ENCODE measurements at places on chromosomes 2 and 18.
A peak's percentile ranks its signal among the peaks of the same experiment; 100 is the strongest.

DNA sequence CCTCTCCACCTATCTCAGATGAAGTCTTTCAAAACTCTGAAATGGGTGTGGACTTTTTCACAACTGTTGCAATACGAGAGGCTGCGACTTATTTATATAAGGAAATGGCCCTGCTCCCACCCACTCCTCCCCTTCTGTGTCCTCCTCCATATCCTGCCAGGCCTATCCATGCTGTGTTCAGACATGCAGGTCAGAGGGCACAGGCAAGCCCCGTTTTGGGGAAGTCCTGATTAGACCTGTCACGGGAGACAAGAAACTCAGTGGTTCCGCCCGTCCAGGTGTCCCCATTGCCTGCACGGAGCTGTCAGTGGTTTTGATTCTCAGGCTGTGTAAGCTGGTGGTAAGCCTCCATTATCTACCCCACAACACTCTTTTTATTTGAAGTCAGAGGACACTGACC, 99.6 kb upstream of the MGAT5 start:
- DNase-seq: peak; percentile 92

DNA sequence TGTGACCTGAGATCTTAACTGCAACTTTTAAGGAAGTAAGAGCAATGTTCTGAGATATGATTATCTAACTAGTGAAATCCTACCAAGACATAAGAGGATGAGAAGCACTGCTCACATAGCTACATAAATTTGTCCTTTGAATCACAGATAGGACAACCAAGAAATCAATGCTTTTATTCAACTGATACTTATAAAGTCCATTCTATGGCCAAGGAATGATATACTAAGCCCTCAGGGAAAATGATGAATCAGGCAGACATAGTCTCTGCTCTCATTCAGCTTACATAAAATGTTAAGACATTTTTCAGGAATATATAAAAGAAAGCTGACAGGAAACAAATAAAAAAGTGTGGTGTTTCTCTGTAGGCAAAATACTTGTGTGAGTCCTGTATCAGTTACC, 39.1 kb downstream of the PGAP1 start:
- DNase-seq: no peak

DNA sequence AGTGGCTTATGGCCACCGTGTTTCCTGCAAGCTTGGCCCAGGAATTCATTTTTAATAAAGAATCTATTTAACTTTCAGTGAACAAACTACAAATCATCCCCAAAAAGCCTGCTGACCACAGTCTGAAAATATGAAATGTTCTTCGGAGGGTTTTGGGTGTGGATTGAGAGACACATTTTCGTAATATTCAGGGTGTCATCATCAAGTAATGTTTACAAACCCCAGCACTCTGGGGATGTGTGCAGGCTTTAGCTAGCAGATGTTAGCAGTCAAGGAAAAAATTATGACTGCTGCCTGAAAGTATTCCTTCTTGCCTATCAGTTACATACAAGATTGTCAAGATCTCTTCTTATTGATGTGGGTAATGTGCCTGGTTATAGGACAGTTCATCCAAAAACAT, 143.9 kb upstream of the FN1 start:
- DNase-seq: peak; percentile 68

DNA sequence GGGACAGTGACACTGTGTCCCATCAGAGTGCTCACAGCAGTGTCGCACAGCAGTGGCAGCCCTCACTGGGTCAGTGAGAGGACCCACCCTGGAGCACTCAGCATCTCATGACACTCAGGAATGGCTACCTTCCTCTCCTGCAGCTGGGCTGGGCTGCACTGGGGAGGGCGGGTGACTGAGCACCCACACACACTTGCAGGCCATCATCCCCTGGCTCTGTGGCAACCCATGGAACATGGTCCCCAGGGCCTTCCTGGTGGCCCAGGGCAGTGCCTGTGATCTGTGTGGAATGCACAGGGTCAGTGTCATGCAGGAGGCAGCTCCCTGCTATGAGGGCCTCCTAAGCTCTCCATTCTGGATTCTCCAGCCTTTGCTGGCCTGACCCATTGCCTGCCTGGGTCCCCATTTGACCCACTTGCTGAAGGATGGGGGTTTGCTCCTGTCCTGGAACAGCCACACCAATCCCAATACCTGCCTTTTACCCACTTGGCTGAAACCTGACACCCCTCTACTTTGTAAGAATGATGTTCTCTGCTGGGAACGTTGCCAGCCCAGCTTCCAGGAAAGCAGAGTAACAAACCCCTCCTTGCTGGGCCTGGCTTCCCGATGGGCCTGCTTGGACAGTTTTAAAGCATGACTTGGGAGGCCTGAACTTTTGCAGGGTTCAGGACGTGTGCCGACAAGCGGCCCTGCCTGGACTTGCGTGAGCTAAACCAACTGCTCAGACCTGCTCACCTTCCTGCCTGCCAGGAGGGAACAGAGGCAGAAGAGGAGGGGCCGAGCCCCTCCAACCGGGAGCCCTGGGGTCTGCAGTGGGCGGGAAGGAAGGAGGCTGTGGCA, 13.7 kb downstream of the HS6ST1 start:
- DNase-seq: peak; percentile 13

- peak; percentile 92 for DNase-seq
These were observed at the start of gene RAPH1 for GRCh38 chr2:203535078-203535783. Gene RAPH1, minus strand, starts transcription at chr2:203535301. Its CDS starts 39,948 bp downstream, at chr2:203495353.

DNA sequence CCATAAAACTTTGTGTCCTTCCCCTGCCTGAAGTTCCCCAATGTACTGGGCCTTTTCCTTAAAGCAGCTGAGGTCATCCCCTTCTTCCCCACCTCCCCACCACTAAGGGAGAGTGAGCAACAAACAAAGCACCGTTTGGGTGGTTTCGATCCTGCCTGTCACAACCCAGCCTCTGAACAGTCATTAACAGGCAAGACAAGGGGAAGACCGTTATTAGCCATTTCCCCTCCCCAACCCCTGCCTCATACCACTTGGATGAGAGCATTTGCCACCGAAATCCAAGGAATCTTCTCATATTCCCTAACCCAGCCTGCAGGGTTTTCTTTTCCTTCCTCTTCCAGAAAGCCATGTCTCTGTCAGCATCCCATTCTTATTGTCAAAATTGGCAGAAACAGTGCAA, 65.6 kb downstream of the STRADB start:
- no peak for DNase-seq

DNA sequence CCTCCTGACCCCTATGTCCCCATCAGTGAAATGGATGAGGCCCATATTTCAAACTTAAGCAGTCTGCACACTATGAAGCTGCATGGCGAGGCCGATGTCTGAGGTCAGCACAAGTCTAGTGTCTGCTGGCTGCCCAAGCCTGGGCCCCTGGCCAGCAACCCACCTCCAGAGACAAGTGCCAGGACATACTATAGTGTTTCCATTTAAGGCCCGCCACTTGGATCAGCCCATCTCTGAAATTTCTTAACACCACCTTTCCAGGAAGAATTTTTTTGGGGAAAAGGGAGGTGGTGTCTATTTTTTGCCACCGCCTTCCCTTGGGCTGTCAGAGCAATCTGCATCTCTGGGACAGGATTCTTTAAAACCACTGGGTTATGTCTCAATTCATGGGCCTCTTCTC, 1.8 kb downstream of the ACVR1 start:
- no peak for DNase-seq

DNA sequence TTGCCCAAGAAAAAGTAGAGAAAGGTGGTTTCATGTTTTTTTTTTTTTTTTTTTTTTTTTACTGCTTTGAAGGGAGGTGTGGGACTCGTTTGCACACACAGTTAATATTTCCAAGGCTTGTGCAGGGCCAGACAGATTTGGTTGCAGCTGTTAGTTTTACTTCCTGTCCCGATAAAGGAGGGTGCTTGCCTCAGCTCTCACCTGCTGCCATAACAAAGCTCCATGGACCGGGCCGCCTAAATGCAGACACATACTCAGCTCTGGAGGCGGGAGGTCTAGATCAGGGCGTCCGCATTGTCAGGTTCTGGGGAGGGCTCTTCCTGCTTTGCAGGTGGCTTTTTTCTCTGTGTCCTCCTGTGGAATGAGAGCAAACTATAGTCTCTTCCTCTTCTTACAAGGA, 69.9 kb downstream of the ODC1 start:
- no peak for DNase-seq

DNA sequence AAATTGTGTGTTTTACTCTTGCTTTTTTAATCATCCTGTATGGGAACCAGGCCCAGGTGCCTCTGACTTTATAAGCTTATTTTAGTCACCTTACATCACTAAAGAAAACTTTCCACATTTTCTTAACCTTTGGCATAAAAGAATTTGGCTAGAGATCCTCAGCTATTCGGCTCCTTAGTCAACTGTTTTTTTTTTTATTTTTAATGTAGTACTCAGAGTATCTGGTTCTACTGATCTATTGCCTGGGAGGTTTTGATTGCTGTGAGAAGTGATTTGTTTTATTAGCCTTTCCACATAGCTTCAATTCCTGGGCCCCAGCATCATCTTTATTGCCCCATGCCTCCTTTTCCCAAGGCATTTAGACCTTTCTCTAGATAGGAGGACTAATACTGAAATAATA, 121.0 kb downstream of the MYO1B start:
- DNase-seq: no peak

GRCh38 chr18:63297687-63298399, 21.7 kb downstream of the BCL2 start:
- no peak for DNase-seq

- no peak for DNase-seq
These were observed 381.1 kb downstream of the PIK3C3 start for GRCh38 chr18:42336139-42336538.

DNA sequence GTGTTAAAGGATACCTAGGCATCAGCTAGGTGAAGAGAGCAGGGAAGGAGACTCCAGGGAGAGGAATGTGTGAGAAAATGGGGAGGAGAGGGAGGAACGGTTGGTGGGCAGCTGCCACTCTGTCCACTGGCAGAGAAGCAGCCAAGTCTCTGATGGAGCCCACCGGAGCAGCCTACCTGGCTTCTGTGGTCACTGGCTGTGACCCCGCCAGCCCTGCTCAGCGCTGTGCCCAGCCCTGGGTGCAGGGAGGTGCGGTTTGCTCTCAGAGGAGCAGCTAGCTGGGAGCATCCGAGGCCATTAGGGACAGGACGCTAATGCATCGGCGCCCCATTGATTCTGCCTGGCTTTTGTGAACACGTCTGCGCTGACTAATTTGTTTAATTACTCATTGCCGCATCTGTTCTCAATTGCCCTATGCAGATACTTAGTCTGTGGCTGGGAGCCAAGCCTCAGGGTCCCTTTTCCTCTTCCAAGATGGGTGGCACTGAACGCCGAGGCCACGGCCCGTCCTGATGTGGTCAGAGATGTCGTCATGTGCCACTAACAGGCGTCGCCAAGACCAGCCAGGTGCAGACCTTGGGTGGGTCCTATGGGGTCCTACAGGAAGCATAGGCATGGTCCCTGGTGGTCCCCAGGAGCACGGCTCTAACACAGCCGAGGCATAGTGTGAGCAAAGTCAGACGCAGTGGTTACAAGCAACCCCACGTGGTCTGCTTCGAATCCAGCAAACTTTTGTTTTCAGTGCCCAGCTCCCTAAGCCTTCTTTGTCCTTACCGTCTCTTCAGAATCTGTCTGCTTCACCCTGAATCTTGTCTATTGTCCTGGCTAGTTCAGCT, 82.0 kb downstream of the RRM2 start:
- DNase-seq: no peak
